ENCODE measurements at places on chromosomes 7 and 10. TPM values are rescaled to one million over a fixed set of nuclear protein-coding genes. Genes with fewer than 3 reads are reported as not detected.

Gene TMEM178B
- 0.17 TPM for total RNA-seq

Gene CALHM2
- total RNA-seq: 21.4 TPM

Gene CYP2E1
- total RNA-seq: 0.64 TPM

Gene ABCC2
- 2.9 TPM for total RNA-seq

Gene GPR37
- total RNA-seq: not detected

Gene MBLAC1
- 1.9 TPM for total RNA-seq

Gene HABP2
- total RNA-seq: not detected

Gene ADARB2
- 0.11 TPM for total RNA-seq

Gene CPXM2
- total RNA-seq: not detected

Gene HOXA11
- total RNA-seq: not detected

Gene NACAD
- total RNA-seq: 0.93 TPM

Gene BTBD16
- not detected for total RNA-seq

Gene TUBAL3
- total RNA-seq: not detected

Gene OR2A42
- not detected for total RNA-seq
